ENCODE measurements at places on chromosomes 6 and 20.

DNA sequence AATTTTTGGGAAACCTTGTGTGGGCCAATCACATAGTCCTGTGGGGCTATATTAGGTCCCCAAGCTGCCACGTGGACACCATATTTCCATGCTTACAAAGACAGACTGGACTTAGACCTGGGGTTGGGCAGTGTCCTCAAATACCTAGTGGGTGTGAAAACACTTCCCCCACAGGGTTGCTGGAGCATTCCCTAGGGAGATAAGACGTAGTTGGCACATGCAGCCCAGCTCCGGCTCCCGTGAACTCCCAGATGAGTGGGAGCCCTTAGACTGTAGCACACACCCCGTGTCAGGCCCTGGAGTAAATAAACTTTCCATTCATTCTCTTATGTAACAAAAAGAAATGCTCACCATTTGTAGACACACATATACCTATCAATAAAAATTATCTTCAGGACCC is 14.2 kb downstream of the KCNG1 start:
- DNase-seq, result no peak

DNA sequence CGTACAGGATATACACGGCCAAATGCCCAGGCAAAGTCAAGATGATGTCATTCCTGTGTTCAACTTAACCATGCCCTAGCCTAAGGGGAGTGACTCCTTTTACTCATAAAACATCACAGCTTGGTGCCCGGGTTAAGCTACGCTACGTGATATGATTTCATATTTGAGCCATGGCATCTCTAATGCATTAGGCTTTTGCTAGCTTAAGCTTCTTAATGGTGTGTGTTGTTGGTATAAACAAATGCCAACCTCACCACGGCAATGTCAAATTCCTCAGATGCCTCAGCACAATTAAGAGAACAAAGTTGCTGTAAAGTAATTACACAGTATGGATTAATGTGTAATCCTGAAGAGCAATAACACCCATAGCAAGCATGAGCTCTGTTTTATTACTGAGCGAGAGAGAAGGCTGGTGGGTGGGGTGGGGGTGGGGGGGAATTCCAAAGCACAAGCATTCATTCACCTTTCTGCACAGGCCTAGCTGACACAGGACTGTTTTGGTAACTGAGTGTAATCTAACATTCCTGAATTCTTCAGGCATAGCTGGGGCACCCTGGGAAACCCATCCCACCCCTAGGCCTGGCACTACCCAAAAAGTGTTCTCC is 44.7 kb upstream of the CNKSR3 start:
- DNase-seq, result no peak

GRCh38 chr6:115717062-115717461 is 343.6 kb downstream of the FRK start:
- no peak for DNase-seq

GRCh38 chr20:11705512-11705911 is 212.2 kb upstream of the BTBD3 start:
- no peak for DNase-seq

DNA sequence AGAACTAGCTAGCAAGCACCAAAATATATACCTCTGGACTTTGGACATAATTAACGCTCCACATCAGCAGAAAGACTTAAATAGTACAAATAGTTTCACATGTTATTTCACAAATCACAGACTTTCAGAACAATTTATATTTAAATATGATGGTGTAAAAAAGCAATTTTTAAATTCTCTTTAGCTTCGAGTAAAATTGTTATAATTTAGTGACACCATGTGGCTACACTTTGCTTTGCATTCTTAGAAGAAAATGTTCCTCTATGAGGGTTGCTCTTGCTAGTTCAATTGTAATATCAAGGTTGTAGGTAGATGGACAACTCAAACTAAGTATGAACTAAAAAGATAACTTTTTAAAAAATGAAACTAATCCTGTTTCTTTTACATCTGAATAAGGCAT is 69.0 kb downstream of the BTBD9 start:
- no peak for DNase-seq

- no peak for DNase-seq
Observed at GRCh38 chr6:139343052-139343750, 31.2 kb downstream of the CITED2 start.

- DNase-seq, result no peak
Observed at GRCh38 chr20:45253261-45253660, 1.1 kb downstream of the SLPI start.

DNA sequence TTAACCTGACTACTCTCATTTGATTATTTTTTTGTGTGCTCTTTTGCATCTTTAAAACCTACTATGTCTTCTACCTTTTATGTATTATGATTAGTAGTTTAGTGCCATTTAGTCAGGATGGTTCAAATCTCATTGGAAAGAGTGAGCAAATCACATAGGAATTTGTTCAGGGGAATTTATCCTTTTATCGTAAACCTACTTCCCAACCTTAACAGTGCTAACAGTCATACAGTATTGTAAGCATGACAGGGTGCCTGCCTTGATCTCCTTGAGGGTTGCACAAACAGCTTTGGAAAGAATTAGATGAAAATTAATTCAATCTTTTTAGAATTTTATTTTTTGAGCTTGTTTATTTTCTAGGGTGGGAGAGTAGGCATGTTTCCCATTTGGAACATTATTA is 18.3 kb downstream of the RNF8 start:
- DNase-seq, result no peak

- no peak for DNase-seq
Observed at GRCh38 chr6:19805129-19805481, 32.1 kb upstream of the ID4 start.

DNA sequence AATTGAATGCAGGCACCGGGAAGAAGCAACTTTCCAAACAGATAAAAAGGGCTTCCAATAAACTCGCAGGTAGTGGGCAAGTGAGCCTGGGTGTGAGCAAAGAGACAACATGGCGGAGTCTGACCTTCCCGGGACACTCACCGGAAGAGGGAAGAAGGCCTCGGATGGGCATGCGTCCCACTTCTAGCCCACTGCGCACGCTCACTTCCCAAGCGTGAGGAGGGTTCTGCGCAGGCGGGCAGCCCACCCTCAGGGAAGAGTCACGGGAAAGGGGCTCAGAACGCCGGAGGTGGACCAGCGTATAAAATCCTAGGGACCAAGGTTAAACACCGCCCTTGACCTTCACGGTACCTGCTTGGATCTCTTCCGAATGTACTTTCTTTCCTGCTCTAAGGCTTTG is 95.5 kb upstream of the AFDN start:
- DNase-seq, result no peak

DNA sequence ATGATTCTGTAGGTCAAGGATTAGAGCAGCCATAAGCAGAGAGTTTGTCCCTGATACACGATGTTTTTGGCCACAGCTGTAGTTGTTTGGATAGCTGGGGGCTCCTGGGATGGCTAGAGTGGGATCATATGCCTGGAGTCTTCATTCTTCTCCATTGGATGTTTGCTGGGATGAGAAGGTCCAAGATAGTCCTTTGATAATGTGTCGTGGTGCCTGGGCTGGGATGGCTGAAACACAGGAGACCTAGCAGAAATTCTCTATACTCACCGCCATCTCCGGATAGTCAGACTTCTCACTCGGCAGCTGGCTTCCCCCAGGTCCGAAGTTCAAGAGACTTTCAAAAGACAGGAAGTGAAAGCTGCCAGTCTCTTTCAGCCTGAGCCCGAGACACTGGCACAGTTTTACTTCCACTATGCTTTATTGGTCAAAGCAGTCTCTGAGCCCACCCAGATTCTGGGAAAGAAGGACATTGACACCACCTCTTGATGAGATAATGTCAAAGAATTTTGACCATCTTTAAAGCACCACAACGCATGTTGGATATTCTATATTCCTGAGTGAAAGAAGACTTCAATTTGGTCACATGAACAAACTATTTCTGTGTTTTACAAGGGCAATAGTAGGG is 16.0 kb downstream of the MARCKS start:
- DNase-seq, result no peak

GRCh38 chr20:58629215-58629580 is 21.9 kb upstream of the STX16 start:
- no peak for DNase-seq

DNA sequence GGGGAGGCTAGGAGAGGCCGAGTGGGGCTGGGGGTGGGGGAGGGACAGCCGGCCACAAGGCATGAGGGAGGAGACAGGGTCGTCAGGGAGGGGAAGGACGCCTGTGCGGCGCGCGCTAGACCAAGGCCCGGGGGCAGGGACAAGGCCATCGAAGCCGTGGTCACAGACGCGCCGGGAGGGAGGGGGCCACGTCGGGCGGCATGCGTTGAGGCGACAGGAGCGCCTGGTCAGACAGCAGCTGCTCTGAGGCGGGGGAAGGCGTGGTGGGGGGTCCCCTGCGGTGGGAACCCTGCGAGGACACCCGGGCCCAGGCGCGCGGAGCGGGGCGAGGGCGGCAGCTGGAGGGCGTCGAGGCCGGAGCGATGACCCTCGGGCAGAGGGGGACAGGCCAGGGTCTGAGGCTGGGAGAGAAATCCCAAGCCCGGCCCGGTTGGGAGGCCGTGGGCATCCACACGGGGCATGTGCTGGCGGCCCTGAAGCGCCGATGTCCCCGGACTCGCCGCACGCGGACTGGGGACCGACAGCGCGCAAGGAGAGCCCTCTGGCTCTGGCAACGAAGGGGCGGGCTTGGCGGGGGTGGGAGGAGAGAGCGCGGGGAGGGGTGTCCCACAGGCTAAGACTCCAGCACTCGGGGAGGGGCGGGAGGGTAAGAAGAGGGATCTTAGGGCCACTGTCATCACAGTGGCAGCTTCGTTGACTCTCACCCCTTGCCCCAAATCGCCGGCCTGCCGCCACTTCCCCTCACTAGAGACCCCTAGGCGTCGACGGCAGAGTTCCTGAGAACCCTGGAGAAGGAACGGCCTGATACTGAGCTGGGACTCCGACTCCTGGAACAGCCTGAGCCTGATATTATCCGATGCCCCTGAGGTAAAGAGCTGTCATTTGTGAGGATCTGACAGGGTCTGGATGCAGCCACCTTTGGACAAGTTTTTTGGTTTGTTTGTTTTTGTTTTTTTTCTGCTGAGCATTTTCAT is 5.0 kb downstream of the TMEM239 start:
- DNase-seq, result no peak

GRCh38 chr20:35232575-35232974 is 6.1 kb downstream of the MMP24 start:
- DNase-seq, result no peak

DNA sequence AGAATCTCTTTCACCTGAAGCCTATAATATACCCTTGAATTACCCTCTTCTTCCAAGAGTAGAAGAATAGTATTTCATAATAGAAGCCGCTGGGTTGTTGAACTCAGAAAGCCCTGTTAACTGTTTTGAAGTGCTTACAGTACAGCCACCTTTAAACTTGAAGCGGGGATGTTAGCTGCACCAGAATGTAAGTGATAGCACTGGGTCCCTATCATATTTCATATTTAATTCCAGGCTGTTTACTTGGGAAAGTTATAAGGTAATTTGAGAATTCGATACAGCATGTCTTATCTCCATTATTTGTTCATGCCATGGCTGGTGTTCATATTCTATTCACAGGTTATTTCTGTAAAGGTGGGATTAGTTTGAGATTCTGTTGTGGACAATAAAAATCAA is 63.5 kb upstream of the VSTM2L start:
- no peak for DNase-seq

DNA sequence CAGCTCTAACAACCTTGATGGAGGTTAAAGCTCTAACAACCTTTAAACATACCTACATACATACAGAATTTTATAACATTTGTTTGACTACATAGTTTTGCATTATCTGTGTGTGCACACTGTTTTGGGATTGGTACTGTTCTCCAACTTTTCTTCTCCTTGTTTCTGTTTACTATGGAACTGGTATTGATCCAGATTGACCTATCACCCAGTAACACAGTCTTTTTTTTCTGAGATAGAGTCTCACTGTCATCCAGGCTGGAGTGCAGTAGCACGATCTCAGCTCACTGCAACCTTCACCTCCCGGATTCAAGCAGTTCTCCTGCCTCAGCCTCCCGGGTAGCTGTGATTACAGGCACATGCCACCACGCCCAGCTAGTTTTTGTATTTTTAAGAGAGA is 16.7 kb upstream of the SUMO4 start:
- no peak for DNase-seq

DNA sequence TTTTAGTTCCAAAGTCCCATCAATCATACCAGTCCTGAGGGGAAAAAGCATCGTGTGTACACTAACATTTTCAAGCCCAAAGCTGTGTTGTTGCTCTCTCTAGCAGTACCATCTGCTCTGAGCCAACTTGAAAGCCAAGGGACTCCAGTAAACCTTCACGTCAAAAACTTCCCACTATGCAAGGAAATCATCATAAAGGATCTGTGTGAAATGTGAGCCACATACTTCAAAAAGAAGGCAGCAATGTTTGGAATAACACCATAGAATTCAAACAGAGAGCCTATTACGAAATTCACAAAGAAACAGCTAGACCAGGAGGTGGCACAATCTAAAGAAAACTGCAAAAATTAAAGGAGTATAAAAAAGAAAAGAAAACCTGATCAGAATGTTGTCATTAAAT is 399.8 kb upstream of the EPHA7 start:
- DNase-seq, result no peak

DNA sequence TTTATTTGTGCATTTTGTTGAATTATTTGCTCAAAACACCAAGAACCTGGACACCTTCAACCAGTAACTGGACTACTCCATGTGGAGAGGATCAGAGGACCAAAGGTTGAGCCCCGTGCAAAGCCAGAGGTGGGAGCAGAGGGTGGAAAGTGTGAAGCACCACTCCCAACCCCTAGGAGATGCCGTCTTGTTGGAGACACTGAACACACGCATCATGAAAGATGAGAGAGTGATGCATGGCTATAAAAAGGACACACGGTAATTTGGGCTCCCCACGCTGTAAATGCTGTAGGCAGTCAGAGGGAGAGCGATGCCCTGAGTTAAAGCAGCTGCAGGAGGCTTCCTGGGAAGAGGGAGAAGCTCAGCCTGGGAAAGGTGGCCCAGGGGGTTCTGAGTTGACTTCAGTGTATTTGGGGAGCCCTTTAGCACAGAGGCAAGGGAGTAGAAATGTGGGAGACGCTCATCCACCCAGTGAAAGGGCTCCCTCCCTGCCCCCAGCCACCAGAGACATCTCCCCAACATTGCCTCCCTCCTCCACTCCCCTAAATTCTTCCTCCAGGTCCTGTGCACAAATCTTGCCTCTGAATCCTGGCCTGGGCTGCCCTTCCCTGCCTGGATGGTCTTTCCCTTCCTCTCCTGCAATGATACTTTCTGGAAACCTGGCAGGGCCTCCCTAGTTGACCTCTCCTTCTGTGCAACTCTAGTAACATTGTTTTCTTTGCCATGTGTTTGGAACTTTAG is 55.8 kb upstream of the IYD start:
- no peak for DNase-seq
